ENCODE measurements at places on chromosomes 16 and 17. TPM values are rescaled to one million over a fixed set of nuclear protein-coding genes. Genes with fewer than 3 reads are reported as not detected.

Gene TLCD2
- total RNA-seq = 1.5 TPM

Gene PABPN1L
- not detected for total RNA-seq

Gene MRPL10
- total RNA-seq = 99.6 TPM

Gene TEX14
- total RNA-seq = 0.36 TPM

All from A549 treated with dexamethasone at 1 μM for 4 hours (cell line).